ENCODE measurements at places on chromosomes 4 and X. TPM values are rescaled to one million over a fixed set of nuclear protein-coding genes. Genes with fewer than 3 reads are reported as not detected.

ZMAT1 gene
- total RNA-seq = 0.97 TPM

FAM9C gene
- total RNA-seq = not detected

CSAG3 gene
- total RNA-seq = not detected

CT45A5 gene
- not detected for total RNA-seq

L1CAM gene
- not detected for total RNA-seq

TMEM255A gene
- total RNA-seq = not detected

PPEF2 gene
- total RNA-seq = not detected

YY2 gene
- 1.2 TPM for total RNA-seq

TNIP3 gene
- total RNA-seq = 0.91 TPM

SUV39H1 gene
- total RNA-seq = 6.7 TPM

IL2 gene
- not detected for total RNA-seq

ALB gene
- not detected for total RNA-seq

MAGEE1 gene
- 1.2 TPM for total RNA-seq

XAGE1A gene
- not detected for total RNA-seq
